Body of pancreas (tissue), 4 donors: ENCODE measurements at places on chromosomes 7 and 10.

GRCh38 chr7:49333180-49333881 is 409.0 kb downstream of the CDC14C start:
- no peak for DNase-seq

- DNase-seq: no peak
Observed at GRCh38 chr7:22841954-22842353, 19.3 kb upstream of the TOMM7 start.

- DNase-seq: no peak
Observed at GRCh38 chr10:86830043-86830591, 73.7 kb downstream of the BMPR1A start.

GRCh38 chr10:60099998-60100747 is 193.8 kb upstream of the CCDC6 start:
- peak; percentile 14 for DNase-seq

DNA sequence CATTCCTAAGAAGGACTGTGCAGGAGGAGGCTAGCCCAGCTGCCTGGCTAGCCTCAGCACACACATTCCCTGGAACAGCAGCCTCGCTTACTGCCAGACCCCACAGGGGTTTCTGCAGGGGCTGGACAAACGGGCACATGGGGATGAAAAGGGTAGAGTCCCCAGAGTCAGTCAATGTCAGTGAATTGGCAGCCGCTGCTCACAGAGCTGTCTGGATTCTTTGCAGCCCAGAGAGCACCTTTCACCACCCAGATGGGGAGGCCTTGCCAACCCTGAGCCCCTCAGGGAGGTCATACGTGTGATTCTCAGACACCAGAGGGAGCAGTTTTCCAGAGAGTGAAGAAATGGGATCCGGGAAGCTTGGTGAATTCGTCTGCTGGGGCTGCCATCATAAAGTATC is 143.3 kb downstream of the KCNMA1 start:
- no peak for DNase-seq
